ENCODE measurements at places on chromosomes 12 and 14. TPM values are rescaled to one million over a fixed set of nuclear protein-coding genes. Genes with fewer than 3 reads are reported as not detected.

The LALBA gene
- total RNA-seq: not detected

The SPX gene
- total RNA-seq: 0.71 TPM

DNA sequence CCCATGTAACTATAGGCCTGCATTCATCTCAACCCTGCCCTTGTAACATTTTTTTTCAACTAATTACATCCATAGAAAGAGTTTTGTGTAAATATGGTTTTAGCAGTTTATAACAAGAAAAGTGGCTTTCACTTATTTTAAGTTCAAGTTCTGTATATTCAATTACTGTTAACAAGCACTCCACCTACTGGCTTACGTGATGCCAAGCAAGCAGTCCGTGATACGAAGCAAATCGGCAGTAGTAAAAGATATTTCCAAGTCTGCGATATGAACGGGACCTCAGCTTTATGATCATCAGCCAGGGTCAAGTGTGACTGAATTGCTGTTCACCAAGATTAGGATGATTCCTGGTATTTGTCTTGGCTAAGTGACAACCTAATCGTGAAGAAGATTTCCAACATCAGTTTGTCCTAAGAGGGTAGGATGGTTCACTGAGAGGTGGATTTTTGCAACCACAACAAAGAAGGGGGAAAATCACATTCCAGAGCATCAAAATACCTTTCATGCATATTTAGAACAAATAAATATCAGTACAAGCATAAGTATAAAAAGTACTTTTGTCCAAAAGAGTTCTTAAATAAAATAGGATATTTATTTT, 456.2 kb downstream of the FOXG1 start:
- DNase-seq: no peak

GRCh38 chr12:105935981-105936380, 202.8 kb downstream of the NUAK1 start:
- no peak for DNase-seq

DNA sequence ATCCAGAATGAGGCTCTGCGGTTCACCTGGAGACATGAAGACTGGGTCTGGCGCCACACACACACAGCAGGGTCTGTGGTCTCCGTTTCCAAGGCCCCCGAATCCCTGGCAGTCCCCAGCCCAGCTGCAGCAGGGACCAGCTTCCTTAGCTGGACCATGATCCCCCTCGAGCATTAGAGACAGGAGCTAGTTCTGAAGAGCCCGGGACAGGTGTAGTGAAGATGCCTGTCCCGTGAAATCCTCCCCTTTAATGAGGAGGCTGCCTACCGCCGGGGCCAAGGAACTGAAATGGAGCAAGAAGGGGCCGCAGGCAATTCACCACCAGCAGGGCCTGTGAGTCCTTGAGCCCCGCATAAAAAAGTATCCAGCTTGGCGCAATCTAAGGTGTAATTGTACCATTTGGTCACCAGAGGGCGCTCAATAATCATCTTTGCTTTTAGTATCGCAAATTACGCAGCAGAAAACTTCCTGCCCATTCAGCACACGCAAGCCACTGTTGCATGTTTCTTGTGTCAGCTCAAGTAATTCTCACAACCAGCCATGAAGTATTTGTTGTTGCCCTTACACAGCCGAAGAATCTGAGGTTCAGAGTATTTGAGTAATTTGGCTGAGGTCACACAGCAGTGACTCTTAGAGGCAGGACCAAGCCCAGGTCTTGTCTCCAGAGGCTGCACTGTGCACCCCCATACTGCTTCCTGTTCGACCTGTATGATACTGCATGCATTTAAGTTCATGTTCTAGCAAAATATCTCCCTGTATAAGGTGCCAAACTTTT, 54.3 kb upstream of the PPP2R5C start:
- peak; percentile 33 for DNase-seq

DNA sequence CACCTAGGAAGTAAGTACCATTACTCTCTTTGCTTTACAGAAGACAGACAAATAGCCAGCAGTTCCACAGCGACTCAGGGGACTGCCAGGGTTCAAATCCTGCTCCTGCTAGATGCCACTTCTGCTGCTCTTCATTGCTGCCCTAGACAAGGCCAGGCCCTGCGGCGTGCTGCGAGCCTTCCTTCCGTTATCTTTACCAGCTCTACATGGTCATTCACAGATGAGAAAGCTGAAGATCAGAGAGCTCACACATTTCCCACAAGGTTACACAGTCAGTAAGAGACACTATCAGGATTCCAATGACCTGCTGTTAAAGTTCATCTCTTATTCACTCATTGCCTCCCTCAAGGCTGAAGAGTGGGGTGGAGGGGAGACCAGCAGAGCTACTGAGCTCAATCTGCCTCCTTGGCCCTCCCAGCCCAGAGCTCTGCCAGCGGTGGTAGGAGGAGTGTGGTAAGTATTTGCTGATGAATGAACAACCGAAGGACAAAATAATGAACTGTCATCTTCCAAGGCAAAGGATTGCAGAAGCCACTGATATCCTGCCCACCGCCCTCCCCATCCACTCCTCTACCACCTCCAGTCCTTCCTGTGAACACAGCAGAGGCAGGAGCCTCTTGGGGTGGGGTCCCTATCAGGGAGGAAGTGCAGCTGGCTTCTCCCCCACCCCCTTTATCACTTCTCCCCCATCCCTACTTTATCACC, 14.6 kb upstream of the HDAC7 start:
- no peak for DNase-seq

DNA sequence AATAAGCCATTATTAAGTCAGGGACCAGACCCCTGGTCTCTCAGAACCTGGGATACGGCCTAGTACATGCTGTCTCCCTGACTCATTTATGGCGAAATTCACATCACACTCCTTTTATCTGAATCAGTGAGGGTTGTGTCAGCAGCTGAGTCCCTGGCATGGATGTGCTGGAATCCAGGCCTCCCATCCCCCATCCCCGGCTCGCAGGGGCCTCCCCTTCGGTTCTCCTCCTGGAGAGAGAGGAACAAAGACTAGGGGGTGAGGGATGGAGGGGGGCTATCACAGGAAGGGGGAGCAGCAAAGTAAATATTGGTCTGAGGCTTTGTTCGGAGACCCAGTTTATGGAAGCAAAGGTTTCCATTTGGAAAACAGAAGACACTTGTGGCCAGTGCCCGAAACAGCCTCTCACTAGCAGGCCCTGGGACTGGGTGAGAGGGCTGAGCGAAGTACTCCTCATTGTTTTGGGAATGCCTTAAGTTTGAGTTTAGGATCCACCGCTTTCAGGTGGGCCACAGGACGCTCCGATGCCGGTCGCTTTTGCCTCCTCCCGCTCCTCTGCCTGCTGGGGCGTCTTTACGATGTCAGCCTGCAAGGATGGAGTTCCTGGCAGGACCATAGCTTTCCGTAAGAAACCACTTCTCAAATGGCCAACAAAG, 145.0 kb downstream of the PRKCH start:
- no peak for DNase-seq

- no peak for DNase-seq
Observed at GRCh38 chr12:108704527-108704926, 26.8 kb downstream of the CORO1C start.

DNA sequence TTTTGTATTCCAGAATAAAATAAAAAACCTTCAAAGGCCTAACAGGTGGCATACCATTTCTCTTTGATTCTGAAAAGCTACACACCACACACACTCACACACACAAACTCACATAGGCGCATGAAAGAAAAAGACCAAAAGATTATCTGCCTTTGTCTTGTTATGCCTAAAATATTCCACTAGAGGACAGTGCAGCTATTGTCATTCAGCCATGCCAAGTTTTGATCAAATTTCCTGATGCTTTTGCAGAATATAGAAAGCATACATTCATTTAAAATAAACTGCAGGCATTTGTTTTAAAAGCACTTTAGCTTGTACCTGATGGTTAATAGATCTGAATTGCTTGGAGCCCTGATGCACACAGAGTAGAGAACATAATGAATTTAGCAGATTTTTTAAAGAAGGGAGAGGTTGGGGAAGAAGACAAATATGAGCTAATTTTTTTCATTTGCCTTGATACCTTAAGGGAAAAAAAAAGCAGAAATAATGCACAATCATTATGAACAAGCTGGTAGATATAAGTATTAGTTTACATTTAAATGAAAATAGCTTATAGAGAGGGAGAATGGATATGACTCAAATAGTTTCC, 1766.9 kb upstream of the SEL1L start:
- DNase-seq: no peak

GRCh38 chr12:132079200-132079599, 64.9 kb downstream of the DDX51 start:
- no peak for DNase-seq

DNA sequence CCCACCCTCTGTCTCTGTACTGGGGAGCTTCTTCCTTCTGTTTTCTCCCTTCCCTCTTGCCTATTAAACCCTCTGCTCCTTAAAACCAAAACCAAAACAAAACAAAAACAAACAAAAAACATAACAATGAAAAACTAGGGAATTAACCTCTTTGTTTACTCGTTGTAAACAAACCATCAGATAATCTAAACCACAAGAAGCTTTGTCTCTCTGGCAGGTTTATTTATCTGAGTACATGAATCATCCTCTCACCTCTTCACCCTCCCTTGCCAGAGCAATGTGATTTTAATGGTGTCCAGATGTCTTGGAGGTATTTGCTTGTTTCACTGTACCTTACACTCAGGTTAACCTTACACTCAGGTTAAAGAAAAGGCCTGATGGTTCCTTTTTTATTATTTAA, 66.1 kb downstream of the DYRK2 start:
- DNase-seq: no peak

DNA sequence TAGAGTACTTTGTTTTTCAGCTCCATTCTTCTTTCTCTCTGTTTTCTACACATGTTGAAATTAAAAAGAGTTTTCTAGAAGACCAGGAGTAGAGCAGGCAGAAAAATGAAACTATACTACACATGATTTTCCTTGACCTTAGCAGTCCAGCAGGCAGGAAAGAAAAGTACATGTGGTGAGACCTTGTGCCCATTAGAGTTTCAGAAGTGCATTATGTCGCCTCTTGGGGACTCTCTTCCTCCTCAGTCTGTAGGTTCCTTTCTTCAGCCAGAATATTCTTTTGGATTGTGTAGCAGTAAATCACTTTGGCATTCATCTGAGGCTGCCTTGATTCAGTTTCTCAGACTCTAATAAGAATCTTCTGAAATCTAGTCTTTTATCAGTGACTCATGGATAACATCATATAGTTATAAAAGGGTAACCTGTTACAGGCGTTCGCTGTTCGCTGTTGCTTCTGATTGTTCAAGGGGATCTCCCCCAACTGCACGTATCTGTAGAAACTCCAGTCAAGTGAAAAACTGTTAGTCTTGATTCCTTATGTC, 161.8 kb downstream of the ANO4 start:
- no peak for DNase-seq

Data from naive thymus-derived CD4-positive, alpha-beta T cell (primary cell).